ENCODE measurements at places on chromosomes 2 and 18. TPM values are rescaled to one million over a fixed set of nuclear protein-coding genes. Genes with fewer than 3 reads are reported as not detected.

DNA sequence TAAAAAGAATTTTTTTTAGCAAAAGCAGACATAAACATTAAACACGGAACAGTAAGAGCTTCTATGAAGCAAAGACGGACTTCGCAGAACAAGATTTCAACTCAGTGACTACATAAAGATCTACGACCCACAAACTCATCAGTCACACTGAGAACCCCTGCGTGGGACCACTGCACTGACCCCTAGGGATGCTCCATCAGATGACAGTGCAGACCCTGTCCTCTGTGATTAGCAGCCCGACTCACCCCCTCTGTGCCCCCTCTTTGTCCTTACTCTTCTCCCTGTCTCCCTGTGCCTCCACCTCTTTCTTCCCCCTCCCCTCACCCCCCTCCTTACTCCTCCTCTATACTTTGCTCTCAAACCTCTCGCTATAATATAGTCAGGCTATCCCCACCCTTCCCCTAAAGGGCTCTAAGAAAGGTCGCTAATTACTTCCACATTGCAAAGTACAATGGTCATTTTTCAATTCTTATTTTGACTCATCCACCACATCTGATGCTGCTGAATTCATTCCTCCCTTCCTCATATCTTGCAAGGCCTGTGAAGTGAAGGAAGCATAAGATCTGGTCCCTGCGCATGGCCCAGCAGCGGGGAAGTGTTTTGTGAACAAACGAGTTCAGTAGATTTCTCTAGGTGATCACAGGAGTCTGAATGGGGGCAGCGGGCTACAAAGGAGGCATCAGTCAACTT, 89.3 kb downstream of the CABYR start:
- no peak for DNase-seq

- no peak for DNase-seq
These were observed 18.9 kb downstream of the KRTCAP3 start for GRCh38 chr2:27461118-27461517.

- no peak for DNase-seq
These were observed 35.2 kb downstream of the CENPO start for GRCh38 chr2:24828238-24828996.

DNA sequence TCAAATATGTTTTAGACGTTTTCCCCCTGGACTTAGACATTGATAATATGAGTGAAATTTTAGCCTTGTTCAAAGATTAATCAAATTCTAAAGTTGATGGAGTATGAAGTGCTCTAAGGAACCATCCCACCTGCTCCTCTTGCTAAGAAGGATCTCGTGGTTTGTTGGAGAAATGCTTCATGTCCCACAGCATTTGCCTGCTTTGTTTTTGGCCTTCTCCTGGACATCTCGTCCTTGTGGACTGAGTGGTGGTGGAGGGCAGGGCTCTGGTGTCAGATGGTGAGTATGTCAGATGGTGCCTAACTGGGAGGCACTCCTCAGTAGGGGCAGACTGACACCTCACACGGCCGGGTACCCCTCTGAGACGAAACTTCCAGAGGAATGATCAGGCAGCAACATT, 39.7 kb upstream of the KCNE4 start:
- DNase-seq, result no peak

- no peak for DNase-seq
These were observed 95.0 kb upstream of the ZFP36L2 start for GRCh38 chr2:43321446-43321845.

DNA sequence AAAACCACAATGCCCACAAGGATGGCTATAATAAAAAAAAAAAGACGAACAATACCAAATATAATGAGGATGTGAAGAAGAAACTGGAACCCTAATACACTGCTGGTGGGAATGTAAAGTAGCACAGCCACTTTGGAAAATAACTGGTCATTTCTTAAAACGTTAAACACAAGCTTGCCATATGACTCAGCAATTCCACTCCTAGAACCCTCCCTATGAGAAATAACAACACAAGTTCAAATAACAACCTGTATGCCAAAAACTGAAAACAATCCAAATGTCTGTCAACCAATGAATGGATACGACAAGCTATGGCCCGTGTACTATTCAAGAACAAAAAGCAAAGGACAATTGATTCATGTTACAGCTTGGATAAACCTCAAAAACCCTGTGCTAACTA, 7.0 kb upstream of the ALPK2 start:
- DNase-seq, result no peak

The MRO gene
- not detected for polyA plus RNA-seq

The HPCAL1 gene
- polyA plus RNA-seq, result 64.9 TPM

The SPAG16 gene
- polyA plus RNA-seq, result 9.7 TPM

The GDF7 gene
- not detected for polyA plus RNA-seq

The CAVIN2 gene
- 0.34 TPM for polyA plus RNA-seq

The LOXL3 gene
- not detected for polyA plus RNA-seq

The DSC3 gene
- polyA plus RNA-seq, result not detected
